ENCODE measurements at places on chromosomes 4 and X.

DNA sequence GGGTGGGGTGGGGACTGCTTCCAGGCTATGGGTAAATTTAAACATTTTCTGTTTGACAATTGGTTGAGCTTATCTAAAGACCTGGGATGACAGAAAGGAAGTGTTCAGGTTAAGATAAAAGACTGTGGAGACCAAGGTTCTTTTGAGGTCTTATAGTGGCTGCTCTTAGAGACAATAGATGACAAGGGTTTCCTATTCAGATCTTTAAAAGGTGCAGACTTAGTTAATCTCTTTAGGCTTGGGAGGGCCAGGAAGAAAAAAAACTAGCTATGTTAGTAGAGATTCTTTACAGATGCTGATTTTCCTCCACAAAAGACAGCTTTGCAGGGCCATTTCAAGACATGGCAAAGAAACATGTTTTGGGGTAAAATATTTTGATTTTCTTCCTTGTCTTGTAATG is 972.5 kb downstream of the CCSER1 start:
- no peak for DNase-seq

DNA sequence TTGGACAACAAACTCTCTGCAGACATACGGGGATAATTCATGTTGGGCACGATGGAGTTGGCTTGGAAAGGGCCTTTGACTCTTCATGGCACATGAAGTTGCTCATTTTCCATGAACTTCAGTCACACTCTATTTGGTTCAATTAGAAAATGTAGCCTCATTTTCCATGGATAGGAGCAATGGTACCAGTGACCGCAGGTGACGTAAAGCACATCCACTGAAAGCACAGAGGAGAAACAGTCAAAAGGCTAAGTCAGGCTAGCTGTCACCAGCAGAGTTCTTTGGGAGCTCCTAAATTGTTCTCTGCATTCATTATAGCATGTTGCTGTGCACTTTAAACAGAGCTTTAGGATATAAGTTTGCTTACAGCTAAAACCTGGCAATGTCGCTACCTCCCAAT is 39.9 kb upstream of the MAP3K15 start:
- no peak for DNase-seq

DNA sequence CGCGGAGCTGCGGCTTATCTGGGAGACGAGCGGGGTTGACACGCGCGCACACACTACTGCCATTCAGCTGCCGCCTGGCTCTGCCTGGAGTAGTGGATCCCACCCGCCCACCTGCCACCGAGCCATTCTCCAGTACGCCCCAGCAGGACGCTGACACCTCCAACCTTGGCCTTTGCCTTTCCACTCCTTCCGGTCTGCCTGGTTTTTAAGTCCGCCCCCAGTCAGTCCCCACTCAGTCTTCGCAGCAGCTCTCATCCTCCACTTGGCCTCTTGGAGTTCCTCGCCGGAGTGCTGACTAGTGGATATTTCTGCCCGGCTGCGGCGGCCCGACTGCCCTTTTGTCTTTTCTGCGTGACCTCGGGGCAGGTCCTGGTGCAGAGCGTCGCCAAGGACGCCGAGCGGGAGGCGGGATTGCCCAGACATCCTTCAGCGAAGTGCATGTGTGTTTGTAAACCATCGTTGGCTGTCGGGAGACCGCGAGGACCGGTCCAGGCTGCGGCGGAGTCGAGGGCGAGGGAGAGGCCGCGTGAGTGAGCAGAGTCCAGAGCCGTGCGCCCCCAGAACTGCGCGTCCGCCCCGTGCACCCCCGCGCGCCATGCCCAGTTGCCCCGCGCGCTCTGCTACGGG is 1.1 kb downstream of the SLIT2 start:
- DNase-seq, result peak; percentile 72

DNA sequence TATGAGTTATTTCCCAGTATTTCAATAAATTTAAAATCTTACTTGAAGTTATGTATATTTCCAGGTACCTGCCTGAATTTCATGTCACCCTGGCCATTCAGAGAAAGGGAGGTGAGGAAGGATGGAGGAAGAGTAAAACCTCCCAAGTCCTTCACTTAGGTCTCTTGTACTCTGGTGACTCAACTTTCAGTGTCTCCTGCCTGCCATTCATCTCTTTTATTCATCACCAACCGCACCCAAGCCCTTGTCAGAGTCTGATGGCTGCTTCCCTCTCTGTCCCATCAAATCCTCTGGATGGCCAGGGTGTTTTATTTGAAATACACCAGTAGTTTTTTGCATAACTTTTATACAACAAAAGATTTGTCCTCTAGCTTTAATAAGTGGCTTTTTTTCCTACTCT is 17.8 kb downstream of the TMPRSS11E start:
- no peak for DNase-seq

Measured in right kidney (tissue), 9 donors.